Common myeloid progenitor, CD34-positive (primary cell): ENCODE measurements at places on chromosomes 7 and 10.

- H3K36me3 ChIP-seq: no peaks in the 10 kb centered on the region
- DNase-seq: peak; percentile 1
- H3K27me3 ChIP-seq: no peaks in the 10 kb centered on the region
- H3K4me1 ChIP-seq: no peaks in the 10 kb centered on the region
- no peak overlapping the region for H3K27ac ChIP-seq
Measured at GRCh38 chr10:21015851-21016250, 118.7 kb upstream of the NEBL start.

DNA sequence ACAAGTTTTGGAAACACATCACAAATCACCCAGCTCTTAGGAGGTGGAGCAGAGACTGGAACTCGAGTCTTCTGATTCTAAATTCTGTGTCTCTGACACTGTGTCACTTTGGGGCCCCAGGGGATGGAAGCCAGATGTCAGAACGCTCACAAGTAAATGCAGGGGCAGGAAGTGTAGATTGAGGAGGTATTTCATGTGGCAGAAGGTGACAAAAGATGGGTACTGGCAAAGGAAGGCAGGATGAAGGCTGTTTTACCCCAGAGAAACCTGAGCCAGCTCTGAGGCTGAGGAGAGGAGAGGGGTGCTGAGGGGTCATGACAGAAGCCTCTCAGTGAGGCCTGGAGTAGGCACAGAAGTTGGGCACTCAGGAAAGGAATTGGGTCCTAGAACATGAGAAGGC is 6.0 kb upstream of the PURB start:
- DNase-seq: no peak
- peaks cover 8% of the 10 kb centered on the region for H3K4me1 ChIP-seq
- H3K27me3 ChIP-seq: no peaks in the 10 kb centered on the region
- H3K27ac ChIP-seq: no peak overlapping the region

DNA sequence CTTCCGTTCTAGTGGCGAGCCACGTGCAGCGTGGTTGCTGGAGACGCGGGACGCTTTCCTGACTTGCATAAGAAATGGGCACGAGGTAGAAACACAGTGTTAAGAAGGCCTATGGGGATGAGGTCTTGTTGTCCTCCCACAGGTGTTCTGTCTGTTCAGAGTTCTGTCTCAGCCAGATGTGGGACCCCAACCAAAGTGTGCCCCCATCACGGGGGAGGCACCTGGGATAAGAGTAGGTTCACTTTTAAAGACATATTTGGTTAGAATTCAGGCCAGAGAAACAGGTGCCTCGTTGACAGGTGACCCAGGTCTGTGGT is 56.0 kb upstream of the PITRM1 start:
- no peaks in the 10 kb centered on the region for H3K27me3 ChIP-seq
- no peak for DNase-seq
- H3K36me3 ChIP-seq: no peaks in the 10 kb centered on the region
- H3K27ac ChIP-seq: no peak overlapping the region
- no peak overlapping the region for H3K4me3 ChIP-seq

DNA sequence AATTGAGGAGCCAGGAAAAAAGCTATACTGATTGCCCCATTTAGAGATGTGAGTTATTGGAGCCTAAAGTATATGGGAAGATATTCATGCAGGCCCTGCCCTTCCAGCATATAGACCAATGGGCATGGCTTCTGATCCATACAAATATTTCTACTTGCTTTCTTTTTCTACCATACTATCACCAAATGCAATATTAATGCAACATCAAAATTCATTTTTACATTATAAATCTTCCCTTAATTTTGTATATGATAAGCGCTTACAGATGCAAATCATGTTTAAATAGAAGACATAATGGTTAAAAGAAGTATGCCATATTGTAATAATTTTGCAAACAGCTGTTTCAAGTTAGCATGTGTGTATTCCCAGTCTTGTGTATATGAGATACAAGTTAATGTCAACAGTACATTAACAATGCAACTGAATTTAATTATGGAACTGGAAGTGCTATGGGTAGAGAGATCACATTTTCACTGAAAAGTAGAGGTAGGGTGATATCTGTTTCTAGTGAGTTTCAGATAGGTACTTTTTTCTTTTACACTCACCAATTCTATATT is 24.6 kb upstream of the WNT16 start:
- H3K27ac ChIP-seq: no peak overlapping the region
- no peak for DNase-seq
- H3K27me3 ChIP-seq: peaks cover 4% of the 10 kb centered on the region
- H3K36me3 ChIP-seq: no peaks in the 10 kb centered on the region

GRCh38 chr10:9743639-9744038 is 1274.0 kb upstream of the CELF2 start:
- H3K36me3 ChIP-seq: no peaks in the 10 kb centered on the region
- H3K4me3 ChIP-seq: no peak overlapping the region
- H3K4me1 ChIP-seq: no peaks in the 10 kb centered on the region
- H3K27ac ChIP-seq: no peak overlapping the region

- no peak overlapping the region for H3K4me3 ChIP-seq
- H3K4me1 ChIP-seq: no peaks in the 10 kb centered on the region
- no peaks in the 10 kb centered on the region for H3K36me3 ChIP-seq
- no peak for DNase-seq
- no peaks in the 10 kb centered on the region for H3K27me3 ChIP-seq
Measured at GRCh38 chr10:11886851-11887250, 63.7 kb downstream of the PROSER2 start.
